ENCODE measurements at places on chromosomes 16 and 17.
A peak's percentile ranks its signal among the peaks of the same experiment; 100 is the strongest.

- DNase-seq: no peak
Observed at GRCh38 chr16:17491140-17491662, 20.4 kb upstream of the XYLT1 start.

- no peak for DNase-seq
Observed at GRCh38 chr16:88561485-88562359, 8.5 kb upstream of the ZC3H18 start.

GRCh38 chr17:63911657-63912100, 621 bp upstream of the CSHL1 start:
- no peak for DNase-seq

GRCh38 chr17:44965481-44966234, 2.4 kb downstream of the C1QL1 start:
- DNase-seq: no peak

- no peak for DNase-seq
Observed at GRCh38 chr16:85635545-85636140, 22.5 kb downstream of the GSE1 start.

DNA sequence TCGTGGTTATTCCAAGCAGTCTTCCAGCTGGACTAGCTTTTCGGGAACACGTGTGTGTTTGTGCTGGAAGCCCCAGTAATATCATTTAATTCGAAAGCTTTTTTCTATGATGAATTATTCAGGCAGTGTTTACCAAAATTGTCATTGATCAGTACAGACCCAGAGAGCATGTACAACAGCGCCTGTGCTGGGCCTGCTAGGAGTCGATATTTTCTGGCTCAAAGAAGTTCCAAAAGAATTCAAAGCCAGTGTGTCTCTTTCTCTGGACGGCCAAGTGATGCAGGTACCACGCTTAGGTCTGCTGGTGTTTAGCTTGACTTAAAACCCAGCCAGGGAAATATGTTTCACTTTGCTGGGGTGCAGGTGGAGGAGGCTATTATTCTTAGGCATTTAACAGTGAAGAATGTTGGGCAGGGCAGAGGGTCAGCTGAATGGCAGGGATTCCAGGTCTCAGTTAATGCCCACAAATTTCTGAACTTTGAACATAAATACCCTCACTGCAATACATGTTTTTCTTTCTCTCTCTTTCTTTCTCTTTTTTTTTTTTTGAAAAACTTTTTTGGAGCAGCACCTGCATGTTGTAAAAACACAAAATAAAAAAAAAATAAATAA, 401.3 kb downstream of the WWOX start:
- no peak for DNase-seq

GRCh38 chr16:2195322-2196161, 863 bp downstream of the CASKIN1 start:
- no peak for DNase-seq

GRCh38 chr16:31093132-31093703, 1.4 kb downstream of the VKORC1 start:
- DNase-seq: peak; percentile 36

DNA sequence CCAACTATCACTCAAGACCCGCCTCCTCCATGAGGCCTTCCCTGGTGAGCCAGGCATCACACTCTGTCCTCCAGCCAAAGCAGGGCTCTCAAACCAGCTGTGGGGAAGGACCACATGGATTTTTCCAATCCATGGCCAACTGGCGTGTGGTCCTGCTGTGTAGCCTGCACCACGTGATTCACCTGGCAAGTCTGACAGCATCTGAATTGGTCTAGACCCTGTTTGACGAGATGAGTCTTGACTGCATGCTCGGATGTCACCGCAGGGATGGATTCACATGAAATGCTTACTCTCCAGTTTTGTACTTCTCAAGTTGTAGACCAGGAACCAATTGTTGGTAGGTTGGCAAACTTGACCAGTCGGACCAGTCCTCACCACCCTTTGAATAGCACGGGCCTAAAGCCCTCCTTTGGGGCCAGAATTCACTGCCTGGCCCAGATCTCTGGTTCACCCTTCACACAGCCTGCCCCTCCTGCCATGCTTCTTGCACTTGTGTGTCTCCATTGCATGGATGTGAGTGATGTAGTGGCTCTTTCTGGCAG, 9.9 kb downstream of the CRHR1 start:
- DNase-seq: no peak

- DNase-seq: no peak
Observed at GRCh38 chr17:83180996-83181481, 101.6 kb downstream of the METRNL start.

- DNase-seq: no peak
Observed at GRCh38 chr16:80616362-80616761, 75.6 kb downstream of the DYNLRB2 start.

GRCh38 chr17:32124985-32125847, 17.1 kb upstream of the RHOT1 start:
- DNase-seq: no peak

- DNase-seq: no peak
Observed at GRCh38 chr17:61453566-61454380, 1.6 kb downstream of the TBX4 start.

GRCh38 chr17:29111816-29112499, 68.2 kb downstream of the MYO18A start:
- DNase-seq: peak; percentile 55

DNA sequence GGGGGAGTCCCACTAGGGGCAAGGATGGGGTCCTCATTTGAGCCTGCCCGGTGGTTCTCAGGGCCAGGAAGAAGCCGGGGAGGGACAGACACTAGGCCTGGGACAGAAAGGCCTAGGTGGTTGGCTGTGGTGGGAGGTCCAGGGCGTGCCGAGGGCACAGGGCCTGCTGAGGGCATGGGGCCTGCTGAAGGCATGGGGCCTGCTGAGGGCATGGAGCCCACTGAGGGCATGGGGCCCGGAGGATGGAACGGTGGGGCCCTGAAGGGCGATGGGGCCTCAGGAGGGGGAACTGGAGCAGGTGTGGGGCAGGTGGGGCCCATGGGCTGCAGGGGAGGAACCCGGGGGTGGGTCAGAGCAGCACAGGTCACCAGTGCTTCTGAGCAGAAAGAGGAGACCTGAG, 31.2 kb downstream of the PELP1 start:
- DNase-seq: no peak

GRCh38 chr16:66130296-66130905, 236.1 kb upstream of the CDH5 start:
- DNase-seq: peak; percentile 51

- no peak for DNase-seq
Observed at GRCh38 chr17:72365857-72366414, 245.1 kb downstream of the SOX9 start.

- no peak for DNase-seq
Observed at GRCh38 chr16:86723689-86724088, 145.3 kb downstream of the FOXL1 start.

- no peak for DNase-seq
Observed at GRCh38 chr17:49130891-49131290, 1.7 kb upstream of the B4GALNT2 start.

DNA sequence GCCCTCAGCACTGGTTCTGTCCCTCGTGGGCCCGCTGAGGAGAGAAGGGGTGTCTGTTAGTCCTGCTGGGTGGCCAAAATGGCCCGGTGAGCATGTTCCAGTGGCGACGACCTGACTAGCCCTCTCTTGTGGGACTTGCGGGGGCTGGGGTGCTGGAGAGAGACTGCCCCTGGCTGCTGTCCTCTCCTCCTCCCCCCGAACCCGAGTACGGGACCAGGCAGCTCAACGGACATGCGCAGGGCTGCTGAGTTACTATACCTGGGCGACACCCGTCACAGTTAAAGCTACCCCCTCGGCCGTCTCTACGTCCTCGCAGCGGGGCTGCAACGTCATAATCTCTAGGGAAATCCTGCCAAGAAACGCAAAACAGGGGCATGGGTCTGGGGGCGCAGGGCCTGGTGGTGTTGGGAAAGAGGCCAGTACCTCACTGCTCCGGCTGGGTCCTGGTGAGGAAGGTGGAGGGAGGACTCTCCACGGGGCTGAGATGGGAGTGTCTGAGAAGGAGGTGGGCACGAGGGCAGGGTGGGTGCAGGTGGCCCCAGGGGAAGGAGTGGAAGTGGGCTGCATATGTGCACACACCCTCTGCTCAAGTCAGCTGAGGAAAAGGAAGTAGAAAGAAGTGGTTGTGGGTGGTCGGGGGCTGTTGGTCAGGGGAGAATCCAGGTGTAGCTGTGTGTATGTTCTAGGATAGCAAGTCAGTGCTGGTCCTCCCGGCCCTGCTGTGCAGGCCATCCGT, 13.4 kb downstream of the FLOT2 start:
- DNase-seq: no peak

- DNase-seq: no peak
Observed at GRCh38 chr17:16150251-16150856, 65.0 kb downstream of the NCOR1 start.

- no peak for DNase-seq
Observed at GRCh38 chr16:84600343-84601229, 17.3 kb downstream of the COTL1 start.

DNA sequence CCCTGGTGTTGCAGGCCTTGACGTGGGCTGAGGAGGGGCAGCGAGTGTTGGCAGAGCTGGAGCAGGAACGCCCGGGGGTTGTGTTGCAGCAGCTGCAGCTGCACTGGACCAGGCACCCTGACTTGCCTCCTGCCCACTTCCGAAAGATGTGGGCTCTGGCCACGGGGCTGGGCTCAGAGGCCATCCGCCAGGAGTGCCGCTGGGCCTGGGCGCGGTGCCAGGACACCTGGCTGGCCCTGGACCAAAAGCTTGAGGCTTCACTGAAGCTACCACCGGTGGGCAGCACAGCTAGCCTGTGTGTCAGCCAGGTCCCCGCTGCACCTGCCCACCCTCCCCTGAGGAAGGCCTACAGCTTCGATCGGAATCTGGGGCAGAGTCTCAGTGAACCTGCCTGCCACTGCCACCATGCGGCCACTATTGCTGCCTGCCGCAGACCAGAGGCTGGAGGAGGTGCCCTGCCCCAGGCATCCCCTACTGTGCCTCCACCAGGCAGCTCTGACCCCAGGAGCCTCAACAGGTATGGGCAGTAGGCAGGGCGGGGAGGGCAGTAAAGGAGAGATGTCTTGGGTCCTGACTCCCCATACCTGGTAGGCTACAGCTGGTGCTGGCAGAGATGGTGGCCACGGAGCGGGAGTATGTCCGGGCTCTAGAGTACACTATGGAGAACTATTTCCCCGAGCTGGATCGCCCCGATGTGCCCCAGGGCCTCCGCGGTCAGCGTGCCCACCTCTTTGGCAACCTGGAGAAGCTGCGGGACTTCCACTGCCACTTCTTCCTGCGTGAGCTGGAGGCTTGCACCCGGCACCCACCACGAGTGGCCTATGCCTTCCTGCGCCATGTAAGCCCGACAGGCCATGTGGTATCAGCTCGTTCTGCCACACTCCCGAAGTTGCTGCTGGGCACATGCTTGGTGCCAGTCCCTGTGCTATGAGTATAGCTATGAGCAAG, 5.6 kb downstream of the PLEKHG4 start:
- peak; percentile 49 for DNase-seq

DNA sequence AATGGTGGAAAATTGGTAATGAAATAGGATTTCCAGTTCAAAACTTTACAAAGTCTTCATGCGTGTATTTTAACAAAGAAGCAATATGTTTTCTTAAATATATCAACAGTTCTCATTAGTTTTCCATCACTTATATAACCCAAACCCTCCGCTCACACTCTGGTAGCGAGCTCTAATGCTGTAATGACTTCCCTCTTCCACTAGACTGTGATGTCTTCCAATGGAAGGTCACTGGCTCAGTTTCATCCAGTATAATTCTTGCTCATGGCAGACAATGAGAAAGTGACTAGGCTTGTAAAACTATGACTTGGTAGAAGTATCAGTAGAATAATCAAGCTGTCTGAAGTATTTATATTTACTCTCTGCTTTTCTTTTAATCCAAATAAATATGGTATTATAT, 32.8 kb downstream of the NETO2 start:
- peak; percentile 6 for DNase-seq

- DNase-seq: no peak
Observed at GRCh38 chr17:77607606-77608005, 350.9 kb upstream of the TNRC6C start.

DNA sequence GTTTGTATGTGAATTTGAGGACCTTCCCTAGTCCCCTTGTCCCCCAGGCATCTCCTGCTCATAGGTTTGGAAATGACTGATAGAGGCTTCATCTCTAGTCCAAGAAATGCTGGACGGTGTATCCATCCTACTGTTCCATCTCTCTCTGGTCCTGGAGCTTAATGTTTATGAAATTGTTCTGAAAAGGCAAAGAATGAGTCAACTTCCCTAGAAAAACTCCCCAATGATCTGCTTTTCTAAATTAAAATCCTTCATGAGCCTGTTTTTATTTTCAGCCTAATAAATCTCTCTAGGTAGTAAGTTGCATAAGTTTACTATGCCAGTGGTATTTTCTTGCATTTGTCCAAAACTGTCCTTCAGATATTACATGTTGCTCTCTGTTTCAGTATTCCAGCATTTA, 2.1 kb upstream of the IGSF6 start:
- no peak for DNase-seq

DNA sequence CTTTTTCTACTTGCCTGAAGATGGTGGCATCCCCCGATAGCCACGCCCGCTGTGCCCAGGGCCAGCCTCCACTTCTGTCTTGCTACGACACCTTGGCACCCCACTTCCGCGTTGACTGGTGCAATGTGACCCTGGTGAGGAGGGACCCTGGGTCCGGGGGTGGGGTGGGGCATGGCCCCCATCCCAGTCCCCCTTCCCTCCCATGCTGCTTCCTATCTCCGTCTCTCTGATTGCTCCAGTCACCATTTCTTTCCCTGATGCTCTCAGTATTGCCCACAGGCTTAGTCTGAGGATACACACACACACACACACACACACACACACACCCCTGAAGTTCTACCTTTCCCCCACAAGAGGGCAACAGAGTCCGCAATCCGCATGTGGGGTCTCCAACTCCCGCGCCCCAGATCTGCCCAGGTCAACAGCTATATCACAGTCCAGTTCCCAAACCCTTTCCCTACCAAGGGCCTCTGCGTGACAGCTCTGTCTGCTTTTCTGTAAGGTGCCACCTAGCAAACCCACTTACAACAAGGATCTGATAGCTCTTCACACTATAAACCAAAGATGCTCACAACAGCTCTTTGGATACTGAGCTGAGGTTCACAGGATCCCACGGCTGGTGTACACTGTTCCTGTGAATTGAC, 3.4 kb downstream of the SGCA start:
- DNase-seq: peak; percentile 76
